Astrocyte of the spinal cord (primary cell): ENCODE measurements at places on chromosomes 7 and 10.

DNA sequence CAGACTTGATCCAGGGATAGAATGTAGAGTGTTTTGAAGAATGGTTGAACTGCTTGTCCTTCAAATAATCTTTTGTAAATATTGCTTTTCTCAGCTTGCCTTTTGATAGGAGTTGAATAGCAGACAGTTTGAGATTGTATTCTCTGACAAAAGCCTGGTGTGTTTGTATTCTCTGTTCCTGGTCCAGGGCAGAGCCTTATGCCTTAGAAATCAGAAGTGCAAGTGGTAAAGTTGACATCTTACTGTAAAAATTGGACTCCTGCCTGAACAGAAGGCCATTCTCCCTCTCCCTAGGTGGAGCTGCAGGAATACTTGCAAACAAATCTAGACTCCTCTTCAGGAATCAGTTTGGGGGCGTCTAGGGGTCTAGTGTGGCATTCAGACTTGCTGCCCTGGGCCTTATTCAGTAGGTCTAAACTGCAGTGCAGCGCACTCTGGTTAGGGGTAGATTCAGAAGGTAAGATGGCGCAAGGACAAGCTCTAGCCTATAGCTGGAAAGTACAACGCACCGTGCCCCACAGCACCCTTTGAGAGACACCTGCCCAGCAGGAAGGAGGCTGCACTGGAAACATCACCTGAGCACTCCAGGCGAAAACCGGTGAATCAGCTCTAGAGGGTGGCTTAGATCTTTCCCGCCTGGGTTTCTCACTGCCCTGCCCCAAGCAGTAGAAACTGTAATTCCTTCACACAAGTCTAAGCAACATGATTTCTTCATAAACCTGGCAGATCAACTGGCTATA is 608.5 kb upstream of the GALNT17 start:
- no peak for DNase-seq

DNA sequence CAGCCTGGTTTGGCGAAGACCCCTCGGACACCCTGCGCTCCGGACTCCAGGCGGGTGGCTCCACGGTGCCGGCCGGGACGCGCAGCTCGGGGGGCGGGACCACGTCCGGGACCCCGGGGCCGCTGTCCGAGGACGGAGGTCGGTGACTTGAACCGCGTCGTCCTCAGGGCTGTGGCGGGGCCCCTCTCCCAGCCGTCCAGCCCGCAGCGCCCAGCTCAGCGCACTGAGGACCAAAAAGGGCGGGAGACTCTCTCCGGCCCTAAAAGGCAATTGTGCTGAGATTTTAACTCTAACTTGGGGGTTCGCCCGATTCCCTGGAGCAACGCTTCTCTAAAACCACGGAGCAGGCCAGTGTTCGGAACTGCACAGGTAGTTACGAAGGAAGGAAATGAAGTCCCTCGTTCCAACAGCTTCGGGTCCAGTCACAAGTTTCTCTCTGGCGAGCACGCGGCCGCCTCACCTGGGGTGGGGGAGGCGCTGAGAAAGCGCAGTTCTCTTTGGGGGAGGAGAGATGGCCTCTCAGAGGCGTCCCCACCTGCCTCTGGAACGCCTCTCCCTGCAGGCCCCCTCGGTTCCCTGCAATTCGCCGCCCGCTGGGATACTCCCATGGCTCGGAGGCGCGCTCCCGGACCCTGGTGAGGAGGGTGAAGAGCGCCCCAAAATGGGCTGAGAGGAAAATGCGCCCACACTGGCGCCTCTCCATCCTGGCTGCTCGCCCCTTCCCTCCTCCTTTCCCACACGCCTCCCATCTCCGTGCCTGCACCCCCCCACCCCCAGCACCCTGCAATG is 352.7 kb downstream of the DNAJB6 start:
- DNase-seq, result no peak

GRCh38 chr7:116180302-116180701 is 30.0 kb upstream of the TES start:
- DNase-seq, result peak; percentile 73

DNA sequence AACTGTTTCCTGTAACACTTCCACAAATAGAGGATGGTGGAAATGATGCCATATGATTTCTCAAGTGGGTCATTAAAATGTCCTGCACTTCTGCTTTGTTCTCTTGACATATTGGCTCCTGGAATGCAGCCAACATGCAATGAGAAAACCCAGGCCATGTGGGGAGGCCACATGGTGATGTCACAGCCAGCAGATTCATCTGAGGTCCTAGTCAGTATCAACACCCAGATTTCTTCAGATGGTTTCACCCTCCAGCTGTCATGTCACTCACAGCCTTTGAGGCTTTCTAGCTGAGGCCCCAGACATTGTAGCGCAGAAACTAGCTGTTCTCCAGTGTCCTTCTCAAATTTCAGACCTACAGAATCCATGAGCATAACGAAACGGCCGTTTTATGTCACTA is 102.3 kb upstream of the NUPR2 start:
- DNase-seq, result no peak

DNA sequence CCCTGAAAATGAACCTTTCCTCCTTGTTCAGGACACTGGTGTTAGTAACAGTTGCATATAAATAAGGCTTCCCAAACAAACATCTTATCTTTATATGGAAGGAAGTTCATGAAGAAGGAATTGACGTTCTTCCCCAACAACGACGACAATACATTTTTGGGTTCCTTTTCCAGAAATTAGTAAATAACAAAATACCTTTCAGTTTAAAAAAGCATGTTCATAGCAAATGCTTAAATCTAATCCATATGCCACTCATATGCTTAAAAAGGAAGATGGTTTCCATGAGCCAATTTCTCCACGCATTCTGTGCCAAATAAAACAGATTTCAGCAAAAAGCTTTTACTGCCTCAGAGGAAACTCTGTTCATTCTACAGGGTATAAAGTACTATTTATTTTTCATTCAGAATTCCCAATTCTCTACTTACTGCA is 182.6 kb downstream of the COBL start:
- DNase-seq, result no peak
